Hematopoietic multipotent progenitor cell treated with erythropoietin and hydrocortisone succinate and interleukin-3 and kit ligand, for 4 days (in vitro differentiated cells): ENCODE measurements at places on chromosomes 16 and 17.

- DNase-seq: no peak
These were observed 1.0 kb upstream of the CBFA2T3 start for GRCh38 chr16:88977812-88978607.

DNA sequence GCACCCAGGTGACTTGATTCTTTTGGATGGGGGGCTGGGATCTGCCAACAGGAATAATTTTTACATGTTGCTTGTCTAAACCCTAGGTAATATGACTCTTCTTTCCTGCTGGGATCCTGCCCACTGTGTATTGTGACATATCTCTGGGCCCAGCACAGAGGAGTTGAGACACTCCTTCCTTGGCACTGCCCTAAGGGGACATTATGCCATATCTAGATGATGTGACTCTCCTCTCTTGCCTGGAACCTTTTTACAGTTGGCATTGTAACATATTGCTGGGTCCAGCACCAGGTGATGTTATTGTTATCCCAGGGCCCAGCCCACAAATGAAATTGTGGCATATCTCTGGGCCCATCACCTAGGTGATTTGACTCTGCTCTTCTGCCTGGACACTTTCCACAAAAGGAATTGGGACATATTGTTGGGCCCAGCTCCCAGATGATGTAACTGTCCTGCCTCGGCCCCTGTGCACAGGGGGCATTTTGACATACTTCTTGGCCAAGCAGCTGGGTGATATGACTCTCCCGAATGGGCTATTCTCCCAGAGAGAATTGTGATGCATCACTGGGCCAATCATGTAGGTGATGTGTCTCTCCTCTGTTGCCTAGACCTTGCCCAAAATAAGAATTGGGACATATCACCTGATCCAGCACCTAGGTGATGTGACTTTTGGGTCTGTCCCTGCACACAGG is 1837.7 kb downstream of the TP53TG3F start:
- no peak for DNase-seq

DNA sequence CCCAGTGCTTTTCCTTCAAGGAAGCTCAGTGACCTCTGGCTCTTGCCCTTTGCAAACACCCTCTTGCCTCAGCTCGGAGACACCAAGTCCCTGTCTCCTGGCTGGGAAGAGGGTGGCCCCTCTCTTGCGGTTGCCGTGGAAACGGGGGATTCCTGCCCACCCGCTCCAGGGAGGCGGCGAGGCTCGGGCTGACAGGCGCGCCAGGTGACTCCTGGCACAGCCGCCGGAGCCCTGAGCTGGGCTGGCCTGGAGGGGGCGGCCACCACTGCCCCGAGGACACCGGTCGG is 71.4 kb downstream of the ABR start:
- DNase-seq: no peak

GRCh38 chr16:86798247-86799041 is 220.1 kb downstream of the FOXL1 start:
- DNase-seq: no peak

DNA sequence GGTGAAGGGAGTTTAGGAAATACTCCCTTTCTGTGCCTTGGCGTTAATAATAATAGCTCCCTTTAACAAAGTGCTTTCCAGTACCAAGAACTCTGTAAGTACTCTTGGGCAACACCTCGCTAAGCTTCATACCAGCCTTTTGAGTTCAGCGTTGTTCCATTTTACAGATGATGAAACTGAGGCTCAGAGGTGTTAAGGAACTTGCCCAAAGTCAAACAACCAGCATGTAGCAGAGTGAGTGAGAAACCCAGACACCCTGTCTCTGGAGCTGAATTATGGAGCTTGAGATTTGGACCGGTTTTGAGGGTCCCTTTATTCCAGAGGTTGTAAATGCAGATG is 607 bp downstream of the KATNIP start:
- peak; percentile 13 for DNase-seq

GRCh38 chr17:72782985-72783701 is 309.3 kb downstream of the SLC39A11 start:
- no peak for DNase-seq

GRCh38 chr17:1552932-1553331 is 9.7 kb downstream of the PITPNA start:
- DNase-seq: no peak

DNA sequence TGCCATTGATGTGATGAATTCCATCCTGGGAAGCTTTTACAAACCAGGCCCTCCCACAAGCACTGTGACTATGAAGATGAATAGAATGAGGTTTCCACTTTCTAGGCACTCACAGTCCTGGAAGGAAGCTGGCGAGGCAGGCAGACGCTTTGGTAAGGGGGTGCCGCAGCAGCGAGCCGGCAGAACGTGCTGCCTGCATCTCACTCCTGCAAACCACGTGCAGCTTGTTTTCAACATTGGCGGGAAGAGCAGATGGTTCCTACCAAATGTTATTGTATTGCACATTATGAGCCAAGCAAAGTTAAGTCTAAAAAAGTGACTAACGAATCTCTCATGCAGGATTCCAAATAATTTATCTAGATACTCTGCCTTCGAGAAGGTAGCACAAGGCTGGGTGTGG is 3.7 kb upstream of the DNAI2 start:
- DNase-seq: no peak
